Effector CD8-positive, alpha-beta T cell (primary cell): ENCODE measurements at places on chromosomes 2 and 18.

GRCh38 chr2:148430101-148430500, 214.4 kb upstream of the EPC2 start:
- DNase-seq = no peak

DNA sequence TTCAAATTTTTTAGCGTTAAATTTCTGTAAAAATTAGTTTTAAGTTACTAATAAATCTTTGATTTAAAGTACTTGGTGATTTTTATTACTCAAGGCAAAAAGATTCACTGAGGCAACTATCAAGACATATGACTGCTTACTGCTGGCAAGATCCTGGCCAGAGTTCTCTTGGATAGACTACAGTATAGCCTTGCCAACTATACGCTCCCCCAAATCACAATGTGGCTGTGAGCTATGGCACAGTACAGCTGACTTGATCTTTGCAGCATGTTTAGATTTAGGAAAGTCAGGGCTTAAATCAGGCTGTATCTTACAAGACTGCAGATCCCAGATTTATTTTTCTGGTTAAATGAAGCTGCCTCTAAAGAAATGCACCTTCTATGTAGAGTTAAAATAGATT, 26.5 kb downstream of the MSTN start:
- DNase-seq = no peak

DNA sequence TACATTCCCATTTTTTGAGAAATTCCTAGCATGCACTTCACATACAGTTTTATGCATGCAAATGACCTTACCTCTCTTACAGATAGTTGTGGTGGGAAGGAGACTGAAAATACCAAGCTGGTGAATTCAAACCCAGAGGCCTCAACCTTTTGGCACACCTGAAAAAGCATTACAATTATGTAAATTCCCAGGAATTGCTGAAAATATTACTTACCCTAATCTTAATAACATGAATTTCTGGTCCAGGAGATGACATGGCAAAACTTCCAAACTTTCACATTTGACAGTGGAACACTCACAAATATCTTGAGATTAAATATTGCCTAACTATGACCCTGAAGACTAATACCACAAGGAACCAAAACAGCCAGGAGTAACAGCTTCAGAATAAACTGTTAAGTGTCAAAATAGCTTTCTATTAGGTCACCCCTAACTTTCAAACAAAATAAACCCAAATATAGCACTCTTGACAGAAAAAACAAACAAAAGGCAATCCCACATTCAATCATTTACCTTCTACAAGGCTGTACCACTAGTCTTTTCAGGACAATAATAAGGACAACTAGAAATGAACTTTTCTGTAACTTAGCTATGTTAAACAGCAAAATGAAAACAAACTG, 10.9 kb upstream of the PEX13 start:
- no peak for DNase-seq

DNA sequence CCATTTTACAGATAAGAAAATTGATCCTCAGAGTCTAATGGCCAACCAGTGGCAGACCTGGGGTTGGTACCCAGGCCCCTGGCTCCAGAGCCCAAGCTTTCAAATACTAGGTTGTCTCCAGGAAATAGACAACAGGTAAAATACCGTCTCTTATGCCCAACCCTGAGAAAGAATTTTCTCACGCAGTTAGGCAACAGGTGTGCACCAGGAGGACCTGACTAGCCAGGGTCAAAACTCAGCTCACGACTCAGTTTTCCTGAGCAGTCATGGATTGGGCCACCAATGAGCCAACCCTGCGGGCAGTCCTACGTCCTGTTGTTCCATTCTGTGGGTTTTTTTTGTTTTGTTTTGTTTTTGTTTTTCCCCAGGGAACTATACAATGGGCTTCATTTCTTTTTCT, 13.5 kb downstream of the TRIB2 start:
- no peak for DNase-seq

- DNase-seq = no peak
Measured at GRCh38 chr18:45997700-45998151, 30.6 kb upstream of the EPG5 start.

DNA sequence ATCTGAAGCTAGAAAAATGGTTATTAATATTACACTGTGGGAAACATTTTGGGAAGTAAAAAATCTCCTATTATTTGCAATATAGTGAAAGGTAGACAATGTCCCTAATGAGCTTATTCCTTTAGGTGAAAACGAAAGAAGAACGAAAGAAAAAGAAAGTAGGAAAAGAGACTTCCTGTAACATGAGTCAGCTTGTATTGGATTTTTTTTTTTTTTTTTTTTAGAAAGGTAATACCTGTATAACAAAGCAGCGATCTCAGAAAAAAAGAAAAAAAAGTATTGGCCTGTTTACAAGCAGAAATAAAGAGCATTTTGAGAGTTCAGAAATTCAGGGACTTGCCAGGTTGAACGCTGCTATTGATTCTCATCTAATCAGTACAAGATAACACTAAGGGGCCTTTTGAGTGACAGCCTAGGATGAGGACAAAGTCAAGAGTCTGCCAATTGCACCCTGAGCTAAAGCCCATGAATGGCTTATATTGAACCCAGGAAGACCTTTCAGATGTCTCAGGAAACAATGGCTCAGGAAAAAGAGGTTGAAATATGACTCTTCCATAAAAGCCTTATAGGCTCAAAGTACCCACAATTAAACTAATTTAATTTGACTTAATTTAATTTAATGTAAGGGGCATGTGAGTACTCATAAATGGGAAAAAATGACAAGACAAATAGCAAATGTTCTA, 615.6 kb upstream of the CDH2 start:
- no peak for DNase-seq

- no peak for DNase-seq
Measured at GRCh38 chr2:101310834-101311695, 2.6 kb upstream of the RNF149 start.

DNA sequence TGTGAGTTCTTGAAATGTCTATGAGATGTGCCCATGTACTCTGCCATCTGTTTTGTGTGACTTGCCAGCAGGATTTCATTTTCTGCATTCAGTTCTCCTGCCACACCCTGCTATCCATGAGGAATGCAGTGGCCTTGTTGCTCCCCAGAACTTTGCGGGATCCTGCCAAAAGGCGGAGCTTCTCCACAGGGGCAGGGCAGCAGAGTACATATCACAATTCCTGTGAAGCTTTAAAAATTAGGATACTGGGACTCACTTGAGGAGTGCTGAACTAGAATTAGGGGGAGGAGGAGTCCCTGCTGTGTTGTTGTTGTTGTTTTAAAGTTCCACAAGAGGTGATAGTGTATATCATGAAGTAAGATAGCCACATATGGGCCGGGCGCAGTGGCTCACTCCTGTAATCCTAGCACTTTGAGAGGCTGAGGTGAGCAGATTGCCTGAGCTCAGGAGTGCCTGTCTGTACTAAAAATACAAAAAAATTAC, 76.4 kb downstream of the TANC1 start:
- DNase-seq = no peak
